Lung (tissue), 17 donors: ENCODE measurements at places on chromosomes 13 and 19.

GRCh38 chr13:79435561-79435990 lies 29.5 kb upstream of the RBM26 start:
- no peak for DNase-seq

- no peak for DNase-seq
Measured at GRCh38 chr19:48182434-48182833, 12.0 kb downstream of the ZSWIM9 start.

DNA sequence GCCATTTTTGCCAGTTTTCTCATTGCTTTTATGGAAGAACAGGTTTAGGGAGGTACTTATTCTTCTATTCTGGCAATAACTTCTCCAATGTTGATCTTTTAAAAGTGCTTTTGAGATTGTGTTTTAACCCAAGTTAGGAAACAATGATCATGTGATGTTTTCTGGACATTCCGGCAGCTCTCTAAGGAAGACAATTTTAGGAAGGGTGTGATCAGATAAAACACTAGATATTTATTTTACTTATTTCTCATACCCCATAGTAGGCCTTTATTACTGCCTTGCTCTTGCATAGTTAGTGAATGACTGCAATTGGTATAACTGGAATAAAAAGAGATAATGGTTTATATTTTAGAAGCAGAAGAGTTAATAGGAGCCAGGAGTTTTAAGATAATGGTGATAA lies 68.4 kb upstream of the SPATA13 start:
- DNase-seq, result peak; percentile 49

DNA sequence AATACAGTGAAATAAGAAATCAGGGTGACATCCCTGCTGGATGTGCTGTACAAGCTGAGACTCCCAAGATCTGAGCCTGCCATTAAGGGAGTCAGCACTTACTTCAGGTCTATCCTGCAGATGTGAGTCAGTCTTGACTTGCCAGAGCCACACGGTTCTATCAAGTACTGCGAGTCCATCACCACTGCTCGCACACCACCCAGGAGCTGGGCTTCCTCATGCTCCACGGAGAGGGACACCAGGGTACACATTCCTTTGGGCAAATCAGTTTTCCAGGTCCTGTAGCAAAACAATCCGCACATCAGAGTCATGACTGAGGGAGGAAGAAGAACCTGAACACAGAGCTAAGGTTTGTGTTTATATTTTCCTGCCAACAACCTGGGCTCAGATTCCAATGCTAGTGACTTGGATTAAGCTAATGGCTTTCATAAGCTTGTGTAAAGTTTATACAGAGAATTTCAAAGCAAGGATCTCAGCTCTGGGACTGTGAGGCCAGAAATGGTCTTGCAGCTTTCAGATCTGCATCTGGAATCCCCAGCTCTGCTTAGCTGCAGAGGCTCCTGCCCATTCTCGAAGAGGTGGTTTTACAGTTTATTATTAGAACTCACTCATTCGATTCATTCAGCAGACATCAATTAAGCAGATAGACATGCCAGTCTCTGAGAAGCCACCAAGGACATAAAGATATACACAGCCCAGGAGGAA lies 90.6 kb downstream of the KL start:
- DNase-seq, result no peak

- no peak for DNase-seq
Measured at GRCh38 chr19:5434351-5434917, 20.8 kb upstream of the ZNRF4 start.

GRCh38 chr13:27408074-27408473 lies 16.3 kb upstream of the GTF3A start:
- no peak for DNase-seq

DNA sequence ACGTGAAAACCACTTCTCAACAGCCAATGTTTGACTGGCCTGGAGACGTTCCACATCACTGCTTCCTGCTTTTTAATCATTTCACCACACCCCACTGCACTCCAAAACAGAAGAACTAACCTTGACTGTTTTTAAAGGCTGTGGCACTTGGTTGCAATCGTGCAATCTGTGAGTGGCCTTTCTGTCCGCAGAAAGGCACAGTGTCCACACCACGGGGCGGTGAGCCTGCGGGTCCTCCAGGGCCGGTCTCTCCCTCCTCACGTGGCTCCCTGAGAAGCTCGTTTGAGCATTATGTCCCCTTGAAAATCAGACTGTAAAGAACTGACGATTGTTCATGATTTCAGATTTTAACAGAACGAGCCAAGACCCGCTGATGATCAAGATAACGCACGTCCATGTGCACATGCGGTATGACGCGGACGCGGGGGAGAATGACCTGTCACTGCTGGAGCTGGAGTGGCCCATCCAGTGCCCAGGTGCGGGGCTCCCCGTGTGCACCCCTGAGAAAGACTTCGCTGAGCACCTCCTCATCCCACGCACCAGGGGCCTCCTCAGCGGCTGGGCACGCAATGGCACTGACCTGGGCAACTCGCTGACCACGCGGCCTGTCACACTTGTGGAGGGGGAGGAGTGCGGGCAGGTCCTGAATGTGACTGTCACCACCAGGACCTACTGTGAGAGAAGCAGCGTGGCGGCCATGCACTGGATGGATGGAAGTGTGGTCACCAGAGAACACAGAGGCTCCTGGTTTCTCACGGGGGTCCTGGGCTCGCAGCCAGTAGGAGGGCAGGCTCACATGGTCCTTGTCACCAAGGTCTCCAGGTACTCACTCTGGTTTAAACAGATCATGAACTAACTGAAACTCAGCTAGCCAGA lies 13.0 kb downstream of the PROZ start:
- DNase-seq, result no peak

DNA sequence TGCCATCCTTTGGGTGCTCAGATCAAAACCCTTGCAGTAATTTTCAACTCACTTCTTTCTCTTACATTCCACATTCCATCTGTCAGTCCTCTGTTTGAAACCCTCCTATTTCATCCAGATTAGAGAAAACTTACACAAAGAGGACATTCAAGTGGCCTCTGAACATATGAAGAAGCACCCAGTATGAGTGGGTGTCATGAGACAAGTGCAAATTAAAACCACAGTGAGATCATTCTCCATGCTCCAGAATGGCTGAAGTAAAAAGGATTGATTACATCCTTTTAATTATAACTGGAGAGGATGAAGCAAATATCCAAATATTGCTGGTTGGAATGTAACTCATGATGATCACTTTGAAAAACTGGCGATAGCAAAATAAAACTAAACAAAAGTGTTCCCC lies 96.5 kb downstream of the MIPEP start:
- no peak for DNase-seq

- peak; percentile 25 for DNase-seq
Measured at GRCh38 chr13:101127741-101128353, 288.5 kb downstream of the NALCN start.

DNA sequence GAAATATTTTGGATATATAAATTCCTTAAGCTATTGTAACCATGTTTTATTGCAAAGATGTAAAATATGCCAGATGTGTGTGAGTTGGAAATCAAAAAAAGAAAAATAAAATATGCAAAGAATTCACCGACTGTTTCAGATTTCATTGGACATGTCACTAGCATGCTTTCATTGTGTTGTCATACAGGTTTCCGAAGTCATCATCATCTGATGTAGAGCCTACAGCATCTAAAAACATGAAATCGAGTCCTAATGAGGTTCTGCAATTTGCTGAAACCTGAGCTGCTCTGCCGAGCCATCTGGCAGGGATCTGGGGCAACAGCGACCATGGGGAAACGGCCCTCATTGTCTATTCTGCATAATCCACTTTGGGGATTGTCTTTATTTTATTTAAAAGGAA lies 196.1 kb upstream of the MAB21L1 start:
- no peak for DNase-seq

DNA sequence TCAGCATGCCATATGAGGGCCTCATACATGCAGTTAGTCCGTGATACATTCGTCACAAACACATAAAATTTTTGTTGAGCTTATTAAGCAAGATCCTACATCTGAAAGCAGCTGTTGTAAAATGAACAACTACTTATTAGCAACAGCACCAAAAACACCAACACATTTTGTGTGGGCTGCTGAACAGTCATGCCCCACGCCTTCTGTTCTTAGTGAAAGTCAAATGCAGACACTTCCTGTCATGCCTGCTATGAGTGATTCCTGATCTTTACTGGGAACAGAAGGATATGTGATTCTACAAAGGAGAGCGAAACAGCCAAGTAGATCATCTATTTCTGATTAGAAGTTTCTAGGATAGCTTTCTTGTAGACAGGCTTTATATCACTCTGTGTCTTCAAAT lies 4.2 kb upstream of the B3GLCT start:
- no peak for DNase-seq
